HT1080 (cell line): ENCODE measurements at places on chromosomes 1 and 21. TPM values are rescaled to one million over a fixed set of nuclear protein-coding genes. Genes with fewer than 3 reads are reported as not detected.

DNA sequence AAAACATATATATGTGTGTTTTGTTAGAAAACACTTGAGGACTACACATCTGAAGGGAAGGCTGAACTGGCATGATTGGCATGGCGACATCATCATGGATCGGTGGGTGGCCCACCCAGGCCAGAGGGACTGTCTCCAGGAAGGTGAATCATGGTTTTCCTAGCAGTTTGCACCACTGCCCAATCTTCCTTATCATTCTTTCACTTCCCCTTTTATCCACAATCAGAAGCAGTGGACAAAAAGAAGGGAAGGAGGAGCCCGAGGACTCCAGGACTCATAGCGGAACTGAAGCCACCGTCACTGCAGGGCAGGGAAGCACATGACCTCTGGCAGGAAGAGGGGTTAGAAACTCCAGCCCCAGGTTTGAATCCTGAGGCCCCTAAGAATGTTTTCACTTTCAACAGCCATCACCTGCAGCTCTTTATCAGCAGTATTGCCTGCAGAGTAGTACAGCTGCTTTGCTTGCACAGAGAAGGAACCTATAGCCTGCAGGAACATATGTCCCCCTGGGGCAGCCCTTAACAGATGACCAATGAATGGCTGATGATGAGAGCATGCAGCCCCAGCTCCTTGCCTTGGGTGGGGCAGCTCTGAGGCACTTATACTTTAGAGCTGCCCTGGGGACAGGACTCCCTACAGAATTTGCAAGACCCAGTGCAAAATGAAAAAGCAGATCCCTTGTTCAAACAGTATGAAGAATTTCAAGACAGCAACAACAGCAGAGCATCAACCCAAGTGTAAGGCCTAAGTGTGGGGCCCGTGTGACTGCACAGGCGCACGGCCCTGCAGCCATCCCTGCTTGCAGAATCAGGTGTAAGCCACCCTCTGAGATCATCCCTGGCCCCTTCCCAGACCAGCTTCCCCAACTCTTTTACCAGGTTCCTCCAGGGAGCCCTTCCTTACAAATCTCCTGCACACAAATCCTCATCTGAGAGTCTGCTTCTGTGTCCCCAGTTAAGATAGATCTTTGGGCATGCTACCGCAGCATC, 241.8 kb upstream of the IRF2BP2 start:
- DNase-seq, result peak; percentile 73

- DNase-seq, result no peak
Observed at GRCh38 chr1:40855513-40855912, 6.7 kb downstream of the CITED4 start.

DNA sequence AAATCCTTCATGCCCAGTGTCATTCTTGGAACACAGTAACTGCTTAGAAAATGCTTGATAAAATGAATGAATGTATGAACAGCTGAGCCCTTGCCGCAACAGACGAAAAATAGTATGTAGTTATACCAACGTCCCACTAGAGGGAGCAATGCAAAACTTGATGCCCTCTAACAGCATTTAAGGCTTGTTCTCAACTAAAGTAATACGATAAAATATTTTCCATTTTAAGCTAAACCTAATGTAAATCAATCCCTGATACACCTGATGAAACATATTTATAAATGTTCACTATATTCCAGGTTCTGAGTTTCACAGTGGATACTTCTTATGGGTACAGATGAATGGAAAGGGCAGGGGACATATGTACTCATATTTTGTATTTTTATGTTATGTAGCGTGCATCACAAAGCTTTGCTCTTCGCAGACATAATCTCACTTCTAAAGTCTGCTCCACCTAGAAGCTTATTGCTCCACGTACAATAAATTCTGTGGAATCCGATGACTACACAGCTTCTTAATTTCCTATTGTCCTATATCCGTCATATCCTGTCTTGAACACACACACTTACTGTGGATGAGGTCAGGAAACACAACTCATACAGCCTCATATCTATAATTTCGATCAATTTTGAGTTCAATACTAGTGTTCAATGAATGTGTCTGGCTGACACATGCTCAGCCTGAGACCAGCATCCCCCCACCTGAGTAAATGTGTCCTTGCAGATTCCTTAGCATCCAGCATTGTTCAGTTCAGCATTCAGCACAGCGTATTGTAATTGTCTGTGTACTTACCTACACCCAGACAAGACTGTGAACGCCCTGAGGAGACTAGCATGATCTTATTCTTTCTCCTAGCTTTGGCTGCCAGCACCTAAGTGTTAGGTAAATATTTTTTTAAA, 4.4 kb upstream of the UTP25 start:
- DNase-seq, result peak; percentile 73

AMY1B gene
- total RNA-seq, result not detected in 2 replicates

- no peak for DNase-seq
Observed at GRCh38 chr1:205913451-205914154, 29.7 kb downstream of the SLC26A9 start.

DNA sequence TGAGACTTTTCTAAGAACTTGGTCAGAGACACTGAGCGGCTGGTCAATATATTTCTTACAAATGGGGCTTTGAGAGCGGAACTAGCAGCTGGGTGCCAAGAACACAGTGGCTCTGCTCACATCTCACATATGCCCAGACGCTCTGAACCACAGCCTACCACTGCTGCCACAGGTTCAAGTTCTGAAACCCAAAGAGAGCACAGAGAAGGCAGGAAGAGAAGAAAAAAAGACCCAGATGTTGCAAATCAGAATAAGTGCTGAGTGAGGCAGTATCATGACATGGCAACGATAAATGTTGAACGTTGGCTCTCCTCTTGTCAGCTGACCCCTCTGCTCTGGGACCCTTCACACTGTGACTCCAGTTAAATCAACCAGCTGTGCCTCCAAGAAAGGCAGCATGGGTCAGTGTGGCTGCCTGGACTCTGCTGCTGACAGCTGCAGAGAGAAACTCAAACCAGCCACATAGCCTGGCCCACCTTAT, 26.4 kb downstream of the HIVEP3 start:
- DNase-seq, result no peak

C1orf52 gene
- 28.9 and 41.9 TPM in 2 replicates for total RNA-seq

GRIK3 gene
- not detected in 2 replicates for total RNA-seq

DNA sequence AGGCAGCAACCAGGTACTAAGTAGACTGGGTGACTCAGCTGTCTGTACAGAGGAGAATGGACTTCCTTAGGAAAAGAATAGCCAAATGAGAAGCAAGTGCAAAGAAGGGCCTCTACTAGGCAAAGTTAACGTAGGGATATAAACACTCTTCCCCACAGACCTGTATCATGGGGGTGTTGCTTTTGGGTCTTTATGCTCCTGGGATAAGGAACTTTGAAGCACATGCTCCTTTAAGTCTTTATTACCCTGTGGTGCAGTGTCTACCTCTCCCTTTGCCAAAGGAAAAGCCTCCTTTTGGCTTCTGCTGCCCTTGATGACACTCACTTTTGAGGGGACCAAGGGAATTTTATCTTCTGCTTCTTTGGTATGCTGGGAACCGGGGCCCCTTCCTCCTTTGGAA, 5.0 kb downstream of the RFX5 start:
- no peak for DNase-seq

- no peak for DNase-seq
Observed at GRCh38 chr1:25001125-25001915, 71.2 kb upstream of the RUNX3 start.

GRCh38 chr1:23787701-23788100, 3.2 kb upstream of the LYPLA2 start:
- no peak for DNase-seq

GRCh38 chr1:81424061-81424460, 376.7 kb upstream of the ADGRL2 start:
- DNase-seq, result peak; percentile 16

- no peak for DNase-seq
Observed at GRCh38 chr1:39652105-39652504, 12.7 kb upstream of the HEYL start.

- DNase-seq, result no peak
Observed at GRCh38 chr1:172148213-172148612, 272.3 kb upstream of the C1orf105 start.

DNA sequence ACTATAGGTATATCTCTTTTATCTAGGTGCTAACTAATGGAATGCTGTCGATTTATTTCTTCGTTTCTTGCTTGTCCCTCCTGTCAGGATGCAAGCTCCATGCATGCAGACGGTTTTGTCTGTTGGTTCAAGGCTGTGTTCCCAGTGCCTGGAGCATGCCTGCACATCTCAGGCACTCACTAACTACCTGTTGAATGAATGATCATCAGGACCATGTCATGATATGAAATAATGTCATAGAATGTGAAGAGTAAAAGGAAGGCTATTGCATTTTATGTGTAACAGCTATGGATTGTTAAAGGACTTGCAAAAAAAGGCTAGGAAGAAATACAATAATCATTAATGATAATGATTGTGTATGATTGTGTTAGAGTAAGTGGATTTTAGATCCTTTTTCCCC, 4.2 kb downstream of the GPR25 start:
- DNase-seq, result no peak

DNA sequence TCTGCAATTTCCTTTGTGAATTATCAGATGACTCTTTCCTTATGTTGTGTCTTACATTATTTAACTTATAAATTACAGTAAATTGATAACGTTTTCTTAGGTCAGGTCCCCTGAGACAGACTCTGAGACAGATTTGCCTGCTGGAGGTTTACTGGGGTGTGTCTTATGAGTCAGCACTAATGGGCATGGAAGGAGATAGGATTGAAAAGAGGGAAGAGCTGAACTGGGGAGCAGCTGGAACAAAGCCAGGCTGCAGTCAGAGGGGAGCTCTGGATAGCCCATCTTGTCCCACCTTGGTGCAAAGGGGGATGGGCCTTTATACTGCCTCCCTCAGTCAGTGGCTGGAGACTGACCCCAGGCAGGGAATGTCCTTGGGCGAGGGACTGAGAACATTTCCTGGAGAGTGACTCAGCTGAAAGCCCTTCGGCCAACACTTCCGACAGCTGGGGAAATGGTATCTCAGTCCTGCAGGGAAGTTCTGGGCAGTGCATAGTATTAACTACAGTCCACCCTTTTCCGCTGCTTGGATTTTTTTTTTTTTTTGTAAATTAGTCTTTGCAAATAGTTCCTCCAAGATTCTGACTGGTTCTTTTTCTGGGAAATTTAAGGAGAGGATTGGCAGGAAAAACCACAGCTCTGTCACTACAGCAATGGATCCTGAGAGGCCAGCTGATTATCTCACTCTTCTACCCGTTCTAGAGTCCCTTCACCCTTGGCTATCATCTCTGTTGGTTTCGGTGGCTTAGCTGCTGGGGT, 39.1 kb upstream of the CDC42BPA start:
- DNase-seq, result peak; percentile 93

CNKSR1 gene
- 0.10 and 0.26 TPM in 2 replicates for total RNA-seq

DNA sequence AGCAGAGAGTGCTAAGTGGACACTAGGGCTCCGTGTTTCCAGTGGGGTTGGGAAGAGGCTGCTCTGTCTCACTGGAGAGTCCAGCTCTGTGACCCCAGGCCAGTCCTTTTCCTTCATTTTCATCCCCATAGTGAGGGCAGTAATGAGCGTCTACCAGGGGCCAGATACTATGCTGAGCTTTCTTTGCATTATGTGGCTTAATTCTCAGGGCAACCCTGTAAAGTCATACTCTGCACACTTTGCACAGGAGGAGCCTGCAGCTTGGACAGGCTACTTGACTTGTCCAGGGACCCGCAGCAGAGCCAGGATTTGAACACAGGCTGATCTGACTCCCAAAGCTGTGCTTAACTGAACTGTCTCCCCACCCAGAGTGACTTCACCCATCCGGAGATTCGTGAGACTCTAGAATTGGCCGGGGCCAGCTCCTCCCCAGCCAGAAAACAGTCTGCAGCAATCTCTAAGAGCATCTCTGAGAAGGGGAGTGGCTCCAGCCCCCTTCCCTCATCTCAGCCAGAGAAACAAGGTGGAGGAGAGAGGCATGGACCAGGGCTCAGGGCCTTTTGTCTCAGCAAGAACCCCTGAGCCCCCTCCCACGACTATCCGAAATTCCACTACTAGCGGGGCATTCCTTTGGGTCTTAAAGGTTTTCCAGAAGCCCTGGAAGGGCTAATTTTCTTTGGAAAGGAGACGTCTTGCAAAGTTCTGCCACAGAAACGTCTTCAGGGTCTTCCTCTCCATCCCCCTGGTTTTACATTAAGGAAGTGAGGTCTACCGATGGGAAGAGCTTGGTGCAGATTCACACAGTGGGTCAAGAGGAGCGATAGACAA, 866 bp upstream of the FNDC5 start:
- DNase-seq, result no peak

FCER1G gene
- 0.64 TPM in 1 of 2 replicates, not detected in the other for total RNA-seq

DNA sequence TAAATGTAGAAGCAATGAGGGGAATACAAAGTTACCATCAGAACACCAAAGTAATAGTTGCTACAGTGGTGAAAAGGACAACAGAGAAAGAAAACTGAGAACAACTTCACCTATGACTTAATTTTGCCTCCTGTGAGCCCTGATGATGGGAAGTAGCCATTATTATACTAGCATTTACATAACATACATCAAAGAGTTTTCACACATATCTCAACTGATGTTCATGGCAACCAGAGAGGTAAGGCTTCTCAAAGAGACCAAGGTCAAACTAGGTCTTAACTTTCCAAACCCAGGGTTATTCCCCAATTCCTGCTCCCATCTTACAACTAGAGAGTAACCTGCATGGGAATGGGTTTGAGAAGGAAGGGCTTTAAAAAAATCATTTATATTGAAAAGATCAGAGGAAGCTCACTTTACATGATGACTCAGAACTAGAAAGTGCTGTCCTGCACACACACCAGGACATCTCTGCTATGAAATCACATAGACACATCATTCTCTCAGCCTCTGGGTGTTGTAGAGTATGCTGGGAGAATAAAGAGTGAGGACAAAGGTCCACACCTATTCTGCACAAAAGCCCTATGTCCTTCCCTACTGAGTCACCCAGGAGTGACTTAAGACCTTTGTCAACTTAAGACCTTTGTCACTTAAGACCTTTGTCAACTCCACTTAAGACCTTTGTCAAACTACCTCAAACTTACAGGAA, 179.7 kb downstream of the TNFSF18 start:
- peak; percentile 65 for DNase-seq

- DNase-seq, result no peak
Observed at GRCh38 chr1:158075078-158075477, 81.6 kb downstream of the KIRREL1 start.

ELF3 gene
- total RNA-seq, result not detected in 2 replicates

DNA sequence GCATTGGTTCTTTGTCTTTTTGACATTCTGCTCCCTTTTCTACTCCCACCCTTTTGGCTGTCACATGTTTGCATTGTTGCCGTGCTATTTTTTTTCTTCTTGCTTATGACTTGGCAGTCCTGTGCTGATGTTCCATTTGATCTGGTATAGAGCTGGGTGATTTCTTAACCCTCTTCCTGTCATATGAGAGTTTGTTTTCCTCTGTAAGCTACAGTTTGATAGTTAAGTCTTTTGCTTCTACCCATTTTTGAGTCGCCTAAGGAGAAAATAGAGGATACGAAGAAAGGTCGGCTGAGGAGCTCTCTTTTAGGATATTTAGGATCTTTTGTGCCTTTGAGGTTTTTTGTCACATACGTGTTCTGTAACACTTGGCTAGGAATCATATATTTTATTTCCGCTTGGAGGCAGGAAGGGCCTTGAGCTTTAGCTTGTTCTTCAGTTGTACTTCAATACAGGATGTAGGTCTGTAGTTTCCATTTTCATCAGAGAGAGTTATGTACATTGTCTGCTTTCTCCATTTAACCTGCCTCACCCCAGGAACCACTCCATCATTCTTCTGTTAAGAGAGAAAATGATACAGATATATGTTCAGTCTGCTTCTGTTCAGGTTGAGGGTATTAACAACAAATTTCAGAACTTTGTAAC, 150.7 kb downstream of the BACH1 start:
- DNase-seq, result no peak

KRTAP21-2 gene
- total RNA-seq, result not detected in 2 replicates

HSD11B1 gene
- 45.4 and 45.9 TPM in 2 replicates for total RNA-seq
